Activated effector memory CD4-positive, alpha-beta T cell treated with Interleukin-2 at 50 U/mL for 16 hours (primary cell): ENCODE measurements at places on chromosomes 6 and 20.

DNA sequence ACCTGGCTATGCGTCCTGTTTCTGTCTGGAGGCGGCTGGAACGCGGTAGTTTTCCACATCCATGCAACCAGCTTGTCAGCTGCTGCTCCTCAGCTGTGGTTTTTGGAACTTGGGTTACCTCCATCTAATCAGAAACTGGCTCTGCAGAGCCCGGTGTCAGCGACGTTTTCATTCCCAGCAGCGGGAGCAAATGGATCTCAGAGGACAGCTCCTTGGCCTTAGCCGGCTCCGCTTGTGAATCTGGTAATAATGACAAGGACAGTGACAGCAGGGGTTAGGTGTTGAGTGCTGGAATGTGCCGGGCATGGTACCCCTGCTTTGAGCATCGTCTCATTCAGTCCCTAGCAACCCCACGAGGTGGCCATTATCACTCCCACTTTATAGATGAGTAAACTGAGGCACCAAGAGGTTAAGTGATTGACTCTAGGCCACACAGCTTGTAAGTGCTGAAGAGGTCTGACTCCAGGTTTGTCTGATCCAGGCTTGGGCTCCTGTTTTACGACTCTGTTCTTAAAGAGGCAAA lies 1.3 kb downstream of the SLCO4A1 start:
- DNase-seq: no peak

DNA sequence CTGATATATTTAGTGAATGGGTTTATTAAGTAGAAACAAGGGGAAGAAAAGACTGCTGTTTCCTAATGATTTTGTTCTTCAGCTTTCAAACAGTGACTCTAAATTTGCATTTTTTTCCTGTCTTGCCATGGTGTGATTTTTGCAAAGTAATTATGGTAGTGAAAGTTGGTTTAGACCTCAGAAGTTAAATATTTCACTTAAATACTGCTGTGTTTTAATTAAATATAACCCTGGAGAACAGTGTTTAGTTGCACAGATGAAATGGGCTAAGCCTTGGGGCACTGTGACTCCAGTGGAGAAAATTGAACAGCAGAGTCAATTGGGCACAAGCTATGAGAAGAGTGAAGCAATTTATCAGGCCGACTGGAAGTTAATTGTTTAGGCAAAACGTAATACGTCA lies 111.1 kb upstream of the MCHR2 start:
- no peak for DNase-seq

- no peak for DNase-seq
These were observed 137.0 kb downstream of the KCNQ5 start for GRCh38 chr6:72758901-72759300.

GRCh38 chr6:37916675-37917074 lies 97.1 kb downstream of the ZFAND3 start:
- no peak for DNase-seq

DNA sequence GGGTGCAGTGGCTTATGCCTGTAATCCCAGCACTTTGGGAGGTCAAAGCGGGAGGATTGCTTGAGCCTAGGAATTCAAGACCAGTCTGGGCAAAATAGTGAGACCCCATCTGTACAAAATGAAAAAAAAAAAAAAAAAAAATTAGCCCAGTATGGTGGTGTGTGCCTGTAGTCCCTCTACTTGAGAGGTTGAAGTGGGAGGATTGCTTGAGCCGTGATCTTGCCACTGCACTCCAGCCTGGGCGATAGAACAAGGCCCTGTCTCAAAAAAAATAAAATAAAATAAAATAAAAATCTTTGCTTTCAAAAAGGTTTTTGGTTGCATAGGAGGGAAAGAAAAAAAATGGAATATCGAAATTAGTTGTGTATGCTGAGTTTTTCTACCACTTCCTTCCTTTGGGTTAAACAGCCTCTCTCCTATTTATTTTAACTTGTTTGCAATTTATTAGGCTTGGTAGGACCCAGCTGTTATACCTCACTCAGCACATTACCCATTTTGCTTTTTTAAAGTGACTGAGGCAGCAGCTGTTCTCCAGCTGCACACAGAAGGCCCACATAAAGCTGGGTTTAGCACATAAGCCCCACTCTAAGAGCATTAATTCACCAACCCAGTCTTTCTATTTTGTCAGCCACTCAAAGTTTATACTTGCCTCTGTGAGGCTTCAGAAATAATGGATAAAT lies 152.3 kb downstream of the ZFAND3 start:
- DNase-seq: no peak

- no peak for DNase-seq
These were observed 52.9 kb upstream of the CTNNBL1 start for GRCh38 chr20:37640600-37641561.
